ENCODE measurements at places on chromosomes 7 and 10.

GRCh38 chr10:79072994-79073645 is 4.4 kb downstream of the ZMIZ1 start:
- DNase-seq: no peak

DNA sequence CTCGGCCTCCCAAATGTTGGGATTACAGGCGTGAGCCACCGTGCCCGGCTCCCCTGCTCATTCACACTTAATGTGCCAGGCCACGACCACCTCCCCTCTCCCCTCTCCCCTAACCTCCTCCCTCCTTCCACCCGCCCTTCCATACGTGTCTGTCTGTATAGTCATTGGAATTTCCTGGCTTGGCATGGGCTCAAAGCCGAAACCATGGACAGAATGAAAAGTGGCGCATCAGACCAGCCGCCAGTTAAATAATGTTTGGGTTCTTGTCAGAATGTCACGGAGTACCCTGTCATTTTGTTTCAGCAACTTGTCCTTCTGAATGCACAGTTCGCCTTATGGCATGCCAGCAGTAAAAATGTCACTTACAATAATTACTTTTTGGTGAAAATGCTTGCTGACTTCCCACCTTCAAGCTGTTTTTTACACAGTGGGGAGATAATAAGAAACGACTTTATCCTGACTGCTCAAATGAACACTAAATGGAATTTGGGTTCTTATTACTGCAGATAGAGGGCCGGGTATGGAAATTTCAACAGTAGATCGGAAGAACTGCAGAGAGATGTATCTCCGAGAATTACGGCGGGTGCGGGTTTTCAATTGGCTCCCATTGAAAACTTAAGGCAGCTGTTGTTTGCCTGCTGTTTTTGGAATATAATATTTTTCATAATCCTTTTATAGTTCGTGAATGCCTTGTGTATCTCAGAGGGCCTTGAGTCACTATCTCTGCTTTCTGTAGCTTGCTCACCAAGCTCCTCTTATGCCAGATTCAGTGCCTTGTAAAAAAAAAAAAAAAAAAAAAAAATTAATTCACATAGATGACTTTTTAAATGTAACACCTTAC is 65.5 kb upstream of the SH2B2 start:
- DNase-seq: no peak

GRCh38 chr10:46033602-46034011 is 3.2 kb upstream of the NCOA4 start:
- peak; percentile 91 for DNase-seq

GRCh38 chr7:38147005-38147404 is 31.0 kb upstream of the STARD3NL start:
- DNase-seq: no peak

DNA sequence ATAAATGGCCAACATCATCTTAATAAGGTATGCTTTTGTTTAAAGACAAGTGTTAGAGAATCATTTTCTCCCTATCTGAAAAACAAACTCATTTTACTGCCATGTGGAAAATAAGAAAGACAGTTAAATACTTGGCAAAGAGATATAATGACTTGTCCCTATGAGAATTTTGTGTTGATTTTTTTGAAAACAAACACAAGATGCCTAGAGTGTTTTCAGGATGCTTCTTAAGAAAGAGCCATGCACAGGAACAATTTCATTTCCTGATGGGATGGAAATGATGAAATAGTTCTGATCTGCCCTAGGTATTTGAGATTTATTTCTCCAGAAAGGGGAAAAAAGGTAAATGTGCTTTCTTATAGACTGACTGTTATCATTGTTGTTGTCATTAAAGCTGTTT is 237.5 kb upstream of the GNAI1 start:
- DNase-seq: no peak

GRCh38 chr10:88125766-88126165 is 262.3 kb downstream of the PTEN start:
- DNase-seq: no peak

- DNase-seq: peak; percentile 74
Observed at GRCh38 chr10:133131734-133132472, 28.1 kb upstream of the KNDC1 start.

DNA sequence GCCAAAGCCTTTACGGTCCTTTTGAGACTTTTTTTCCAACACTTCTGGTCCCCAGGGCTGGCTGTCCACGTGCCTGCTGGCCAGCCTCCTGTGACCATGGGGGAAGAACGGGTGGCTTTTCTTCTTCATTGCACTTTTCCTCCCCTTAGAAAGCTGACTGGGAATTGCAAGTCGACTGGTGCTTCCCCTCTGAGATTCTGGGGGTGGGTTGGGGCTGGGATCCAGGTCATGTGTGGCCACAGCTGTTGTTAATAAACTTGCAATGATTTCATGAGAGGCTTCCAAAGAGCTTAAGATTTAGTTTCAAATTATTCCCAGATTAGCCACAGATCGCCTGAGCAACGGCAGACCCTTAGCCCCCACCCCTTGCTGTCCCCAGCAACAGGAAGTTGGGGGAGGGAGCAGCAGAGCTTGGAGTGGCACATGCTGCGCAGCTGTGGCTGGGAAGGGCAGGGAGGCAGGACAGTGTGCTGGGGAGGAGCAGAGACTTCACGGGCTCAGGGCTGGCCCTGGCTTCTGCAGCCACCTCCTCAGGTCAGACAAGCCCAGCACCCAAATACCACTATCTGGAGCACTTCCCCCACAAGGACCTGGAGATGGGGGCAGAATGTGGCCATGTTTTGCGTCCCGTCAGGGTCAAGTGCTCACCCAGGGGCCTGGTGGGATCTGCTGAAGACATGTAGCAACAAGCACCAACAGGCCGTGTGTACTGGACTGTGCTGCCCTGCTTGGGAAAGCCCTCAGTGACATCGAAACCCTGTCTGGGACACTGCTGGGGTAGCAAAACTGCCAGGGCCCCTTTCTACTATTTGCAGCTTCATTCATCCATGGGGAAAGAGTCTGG is 147.1 kb downstream of the RNF216 start:
- DNase-seq: peak; percentile 20

DNA sequence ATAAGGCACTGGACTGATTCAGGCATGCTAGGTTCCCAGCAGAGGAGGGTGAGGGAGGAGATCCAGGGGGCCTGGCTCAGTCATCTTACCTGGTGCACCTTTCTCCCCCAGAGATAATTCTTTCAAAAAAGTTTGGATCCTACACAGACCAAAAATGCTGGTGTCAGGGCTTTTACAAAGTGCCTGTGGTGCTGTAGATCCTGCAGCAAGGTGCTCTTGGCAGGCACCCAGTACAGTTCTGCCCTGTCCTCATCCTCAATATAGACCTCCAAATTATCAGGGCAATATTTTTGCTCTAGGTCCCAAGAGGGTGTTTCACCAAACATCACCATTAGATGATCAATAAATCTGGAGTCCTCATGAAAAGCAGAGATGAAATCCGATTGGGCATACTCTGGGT is 78.5 kb upstream of the IGFBP3 start:
- no peak for DNase-seq

- no peak for DNase-seq
Observed at GRCh38 chr7:38978491-38978890, 782 bp downstream of the POU6F2 start.

GRCh38 chr10:93482145-93482834 is at the start of gene MYOF:
MYOF (minus strand) TSS chr10:93482334; CDS start chr10:93482194, 140 bp downstream.
- peak; percentile 90 for DNase-seq

DNA sequence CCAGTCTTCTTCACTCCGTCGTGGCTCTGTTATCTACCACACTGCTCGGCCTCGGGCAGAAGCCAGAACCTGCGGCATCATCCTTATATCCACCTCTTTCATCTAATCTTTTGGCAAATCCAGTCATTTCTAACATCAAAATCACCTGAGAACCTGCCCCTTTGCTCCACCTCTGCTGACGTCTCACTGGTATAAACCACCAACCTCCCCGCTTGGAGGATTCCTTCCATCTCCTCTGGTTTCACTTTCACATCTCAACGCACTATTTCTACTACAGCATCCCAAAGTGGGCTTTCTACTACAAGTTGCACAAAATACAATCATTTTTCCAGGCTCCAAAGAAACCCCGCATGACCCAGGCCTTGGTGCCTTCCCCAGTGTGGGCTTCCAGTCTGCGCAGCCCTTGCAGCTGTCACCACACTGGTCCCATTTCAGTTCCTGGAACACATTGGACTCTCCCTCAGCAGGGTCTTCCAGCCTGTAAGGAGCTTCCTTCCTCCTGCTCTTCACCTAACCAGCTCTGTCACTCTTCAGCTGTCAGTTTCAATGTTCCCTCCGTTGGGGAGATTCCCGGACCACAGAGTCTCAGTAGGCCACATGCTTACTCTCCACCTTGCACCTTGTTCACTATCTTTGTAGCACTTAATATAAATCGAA is 85.0 kb downstream of the PRKCQ start:
- no peak for DNase-seq

GRCh38 chr10:80599424-80599847 is 61.7 kb downstream of the SH2D4B start:
- peak; percentile 50 for DNase-seq

GRCh38 chr7:30396389-30396788 is 82.2 kb downstream of the NOD1 start:
- no peak for DNase-seq

DNA sequence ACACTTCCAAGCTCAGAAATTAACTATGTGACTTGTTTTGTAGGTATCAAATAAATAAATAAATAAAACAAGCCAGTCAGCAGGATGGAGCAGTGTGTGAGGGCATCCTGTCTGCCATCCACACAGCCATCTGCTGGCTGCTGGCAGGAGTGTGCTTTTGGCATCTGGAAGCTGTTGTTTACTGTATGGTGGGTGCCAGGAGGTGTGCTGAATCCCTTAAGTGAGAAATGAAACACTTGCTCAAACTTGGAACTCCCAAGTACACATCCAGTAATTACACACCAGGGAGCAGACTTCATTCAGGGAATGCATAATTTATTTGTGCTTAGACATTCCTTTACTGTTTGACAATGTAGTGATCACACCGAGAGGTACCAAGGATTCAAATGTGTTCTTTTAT is 16.9 kb upstream of the TAX1BP1 start:
- DNase-seq: peak; percentile 21

DNA sequence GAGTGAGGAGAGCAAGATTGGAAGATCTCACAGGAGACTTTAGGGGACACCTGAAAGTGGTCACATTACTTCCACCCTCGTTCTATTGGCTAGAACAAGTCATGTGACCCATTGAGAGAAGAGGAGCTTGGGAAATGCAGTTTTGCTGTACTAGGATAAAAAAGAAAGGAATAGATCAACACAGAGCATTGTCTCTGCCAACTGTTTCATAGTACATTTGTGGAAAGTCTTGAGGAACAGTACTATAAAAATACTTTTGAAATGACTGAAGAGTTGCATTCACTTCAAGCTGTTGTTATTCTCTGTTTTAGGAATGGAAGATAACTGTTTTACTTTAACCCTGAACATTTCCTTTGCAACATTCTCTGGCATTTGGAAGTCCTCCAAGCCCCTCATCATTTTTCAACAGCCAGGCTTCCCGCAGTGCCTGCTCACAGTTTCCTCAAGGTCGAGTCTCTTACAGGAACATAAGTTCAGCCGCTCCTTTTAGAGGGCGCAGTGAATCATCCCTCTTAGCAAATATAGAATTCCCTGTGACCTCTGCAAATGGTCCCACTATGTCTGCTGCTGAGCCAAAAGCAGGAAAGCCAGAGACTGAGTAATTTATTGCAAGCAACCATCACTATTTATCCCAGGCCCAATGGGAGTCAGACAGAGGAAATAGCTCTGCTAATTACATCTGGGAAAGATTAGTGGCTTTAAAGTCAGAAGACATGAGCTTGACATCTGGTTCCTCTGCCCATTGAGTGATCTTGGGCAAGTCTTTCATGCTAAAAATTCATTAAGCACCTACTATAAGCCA is 40.7 kb downstream of the MRPL32 start:
- peak; percentile 12 for DNase-seq

GRCh38 chr10:53453196-53453595 is 680.6 kb upstream of the MBL2 start:
- DNase-seq: no peak

GRCh38 chr10:106181501-106181900 is 983.0 kb downstream of the SORCS1 start:
- DNase-seq: no peak

- no peak for DNase-seq
Observed at GRCh38 chr10:125605167-125605566, 77.8 kb downstream of the TEX36 start.

GRCh38 chr7:129466796-129467195 is 32.6 kb downstream of the STRIP2 start:
- DNase-seq: no peak

GRCh38 chr7:110056331-110056730 is 1034.6 kb upstream of the LRRN3 start:
- DNase-seq: no peak

DNA sequence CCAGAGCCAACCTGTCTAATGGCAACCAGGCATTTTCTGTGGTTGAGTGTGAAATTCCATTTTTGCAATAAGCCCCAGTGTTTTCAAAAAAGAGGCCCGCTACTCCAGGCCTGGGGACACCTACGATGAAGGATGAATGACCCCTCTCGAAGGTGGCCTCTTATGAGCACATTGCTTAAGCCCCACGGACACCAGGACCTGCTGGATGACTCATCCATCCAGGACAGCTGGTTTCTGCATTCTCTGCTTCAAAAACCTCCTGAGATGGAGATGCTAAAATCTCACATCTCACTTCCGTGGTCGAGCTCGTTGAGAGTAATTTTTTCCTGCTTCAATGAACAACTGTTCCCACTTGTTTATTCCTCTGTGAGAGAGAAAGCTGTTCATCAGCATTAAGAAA is 150.2 kb upstream of the FZD8 start:
- DNase-seq: no peak

- DNase-seq: no peak
Observed at GRCh38 chr10:570628-571163, 118.8 kb downstream of the DIP2C start.

GRCh38 chr10:86372119-86372783 is 5.7 kb upstream of the GRID1 start:
- no peak for DNase-seq

- peak; percentile 40 for DNase-seq
Observed at GRCh38 chr10:6350609-6351008, 147.9 kb downstream of the PFKFB3 start.

DNA sequence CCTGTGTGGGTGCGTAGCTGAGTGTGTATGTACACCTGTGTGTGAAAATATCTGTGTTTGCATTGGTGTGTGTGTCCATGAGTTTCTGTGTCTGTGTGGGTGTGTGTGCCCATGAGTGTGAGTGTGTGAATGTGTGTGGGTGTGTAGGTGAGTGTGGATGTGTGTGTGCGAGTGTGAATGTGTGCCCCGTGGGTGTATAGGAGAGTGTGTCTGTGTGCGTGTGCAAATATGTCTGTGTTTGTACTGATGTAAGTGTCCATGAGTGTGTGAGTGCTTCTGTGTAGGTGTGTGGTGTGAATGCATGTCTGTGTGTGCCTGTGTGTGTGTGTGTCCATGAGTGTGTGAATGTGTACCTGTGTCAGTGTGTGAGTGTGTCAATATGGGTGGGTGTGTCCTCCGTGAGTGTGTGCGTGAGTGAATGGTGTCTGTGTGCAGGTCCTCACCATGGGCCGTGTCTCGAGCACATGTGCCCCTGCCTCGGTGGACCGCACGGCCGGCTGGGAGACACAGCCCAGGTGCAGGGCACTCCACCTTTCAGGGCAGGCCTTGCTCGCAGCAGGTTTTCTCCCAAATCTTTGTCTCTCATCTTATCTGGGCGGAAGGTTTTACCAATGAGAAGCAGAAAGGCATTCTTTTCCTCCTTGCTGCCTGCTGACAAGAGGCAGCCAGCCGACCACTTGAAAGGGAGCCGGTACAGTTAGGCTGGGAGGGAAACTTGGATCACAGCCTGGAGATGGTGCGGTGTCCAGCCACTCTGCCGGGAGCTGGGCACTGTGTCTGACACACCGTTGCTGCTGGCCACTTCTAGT is 107.1 kb upstream of the FAM20C start:
- DNase-seq: peak; percentile 47

- no peak for DNase-seq
Observed at GRCh38 chr10:30742471-30742870, 112.9 kb upstream of the LYZL2 start.
